ENCODE measurements at places on chromosomes 2 and 18. TPM values are rescaled to one million over a fixed set of nuclear protein-coding genes. Genes with fewer than 3 reads are reported as not detected.

GRCh38 chr2:11444737-11445136, 21.2 kb downstream of the E2F6 start:
- DNase-seq, result no peak

GRCh38 chr2:162028511-162028910, 45.5 kb downstream of the DPP4 start:
- DNase-seq, result no peak

GRCh38 chr2:130851624-130852382, 15.1 kb downstream of the ARHGEF4 start:
- DNase-seq, result no peak

DNA sequence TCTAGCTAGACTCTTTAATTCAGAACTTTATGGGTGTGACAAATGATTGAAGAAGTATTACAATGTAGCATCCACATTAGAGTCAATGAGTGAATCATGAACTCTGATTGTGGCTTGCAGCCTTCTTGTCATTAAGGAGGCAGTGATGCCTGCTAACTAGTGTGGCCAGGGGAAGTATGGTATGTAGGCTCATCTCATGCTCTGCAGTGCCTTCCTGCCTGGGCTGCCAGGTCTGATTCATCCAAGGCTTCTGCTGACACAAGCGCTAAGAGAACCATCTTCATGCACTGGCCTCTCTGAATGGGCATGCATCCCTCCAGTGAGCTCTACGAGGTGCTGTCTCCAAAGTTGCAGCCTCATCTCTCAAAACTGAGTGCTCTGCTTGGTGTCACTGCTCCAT, 144.3 kb downstream of the MTCL1 start:
- no peak for DNase-seq

DNA sequence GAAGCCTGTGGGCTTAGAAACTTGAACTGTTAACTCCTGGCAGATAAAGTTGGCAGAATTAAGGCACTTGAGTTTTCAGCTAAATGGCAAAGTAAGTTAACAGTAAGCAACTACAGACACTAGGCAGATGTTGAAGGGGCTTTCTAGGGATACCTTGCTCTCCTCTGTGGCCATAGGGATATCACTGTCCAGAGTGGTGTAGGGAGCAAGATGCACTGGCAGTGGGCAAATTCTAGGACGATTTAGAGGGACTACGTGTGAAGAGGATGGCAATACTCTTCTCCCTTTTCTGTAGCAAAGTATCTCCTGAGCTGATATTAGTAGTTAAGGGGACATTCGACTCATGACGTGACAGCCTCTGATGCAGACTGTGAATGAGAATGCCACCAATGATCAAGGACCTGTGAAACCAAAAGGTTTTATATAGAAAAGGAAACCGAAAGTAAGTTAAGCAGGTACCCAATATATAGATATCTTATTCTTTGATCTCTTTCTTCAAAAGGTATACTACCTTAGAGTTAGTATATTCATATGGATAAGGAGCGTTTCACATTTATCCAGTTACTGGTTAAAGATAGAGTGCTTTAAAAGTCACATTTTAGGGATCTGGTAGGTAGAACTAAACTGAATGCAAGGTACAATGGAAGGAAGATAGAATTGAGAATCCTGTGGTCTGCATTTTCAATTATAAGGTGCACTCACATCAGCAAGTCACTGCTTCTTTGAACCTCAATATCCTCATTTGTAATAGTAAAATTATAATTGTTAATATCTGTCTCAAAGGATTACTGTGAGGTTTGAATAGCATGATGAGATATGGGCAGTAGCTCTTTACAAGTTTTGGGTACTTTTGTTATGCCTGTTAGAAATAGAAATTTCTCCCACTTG, 106.4 kb downstream of the KCNH7 start:
- DNase-seq, result peak; percentile 23

- DNase-seq, result no peak
These were observed 33.3 kb downstream of the C2orf76 start for GRCh38 chr2:119333360-119333759.

DNA sequence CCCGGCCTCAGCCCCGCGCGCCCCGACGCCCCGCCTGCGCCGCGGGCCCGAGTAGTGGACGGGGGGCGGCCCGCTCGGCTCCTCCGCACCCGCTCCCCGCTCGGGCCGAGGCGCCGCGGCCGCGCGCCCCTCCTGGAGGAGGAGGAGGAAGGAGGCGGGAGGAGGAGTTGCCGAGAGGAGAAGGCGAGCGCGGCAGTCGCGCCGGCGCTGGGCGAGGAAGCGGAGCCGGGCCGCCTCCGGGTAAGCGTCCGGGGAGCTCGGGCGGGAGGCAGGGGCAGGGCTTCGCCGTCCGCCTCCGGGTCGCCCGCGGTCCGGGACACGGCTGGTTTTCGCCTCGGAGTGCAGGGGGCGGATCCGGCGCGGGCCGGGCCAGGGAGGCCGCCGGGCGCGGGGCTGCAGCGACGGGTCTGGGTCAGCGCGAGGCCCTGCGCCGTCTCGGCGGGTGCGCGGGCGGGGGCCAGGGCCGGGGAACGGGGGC, at the start of gene SOCS6:
Gene SOCS6 (plus strand): TSS at position 195 of the 478 bp plus-strand sequence. CDS start 35,624 bp downstream, outside the sequence.
- DNase-seq, result no peak

DNA sequence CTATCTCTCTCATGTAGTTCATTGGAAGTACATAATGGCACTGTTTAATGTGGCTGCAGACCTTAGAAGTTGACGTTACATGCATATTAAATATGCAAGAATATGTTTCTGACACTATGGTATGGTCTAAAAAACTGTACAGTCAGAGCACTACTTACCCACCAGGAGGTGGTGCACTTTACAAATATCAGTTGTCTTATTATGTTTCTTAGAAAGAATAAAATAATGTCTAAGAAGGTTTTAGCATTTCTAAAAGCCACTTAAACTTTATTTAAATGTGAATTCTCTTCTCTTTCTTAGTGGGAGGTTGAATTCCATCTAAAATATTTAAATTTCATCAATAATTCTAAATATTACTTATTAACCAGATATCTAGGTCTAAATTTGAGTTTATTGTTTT, 4.3 kb downstream of the TMEFF2 start:
- peak; percentile 38 for DNase-seq

DNA sequence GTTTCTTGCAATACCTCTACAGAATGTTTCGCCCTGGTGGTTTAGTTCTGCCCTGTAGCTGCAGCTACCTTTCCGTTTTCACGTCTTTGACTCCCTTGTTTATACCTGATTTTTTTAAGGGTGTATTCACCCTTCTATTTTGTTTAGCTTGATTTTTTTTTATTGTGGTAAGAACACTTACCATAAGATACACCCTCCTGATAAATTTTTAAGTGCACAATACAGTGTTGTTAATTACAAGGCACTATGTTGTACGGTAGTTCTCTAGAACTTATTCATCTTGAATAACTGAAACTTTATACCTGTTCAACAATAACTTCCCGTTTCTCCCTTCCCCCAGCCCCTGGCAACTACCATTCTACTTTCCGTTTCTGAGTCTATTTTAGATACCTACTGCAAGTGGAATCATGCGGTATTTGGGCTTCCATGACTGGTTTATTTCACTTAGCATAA, 48.9 kb upstream of the NABP1 start:
- DNase-seq, result no peak

DNA sequence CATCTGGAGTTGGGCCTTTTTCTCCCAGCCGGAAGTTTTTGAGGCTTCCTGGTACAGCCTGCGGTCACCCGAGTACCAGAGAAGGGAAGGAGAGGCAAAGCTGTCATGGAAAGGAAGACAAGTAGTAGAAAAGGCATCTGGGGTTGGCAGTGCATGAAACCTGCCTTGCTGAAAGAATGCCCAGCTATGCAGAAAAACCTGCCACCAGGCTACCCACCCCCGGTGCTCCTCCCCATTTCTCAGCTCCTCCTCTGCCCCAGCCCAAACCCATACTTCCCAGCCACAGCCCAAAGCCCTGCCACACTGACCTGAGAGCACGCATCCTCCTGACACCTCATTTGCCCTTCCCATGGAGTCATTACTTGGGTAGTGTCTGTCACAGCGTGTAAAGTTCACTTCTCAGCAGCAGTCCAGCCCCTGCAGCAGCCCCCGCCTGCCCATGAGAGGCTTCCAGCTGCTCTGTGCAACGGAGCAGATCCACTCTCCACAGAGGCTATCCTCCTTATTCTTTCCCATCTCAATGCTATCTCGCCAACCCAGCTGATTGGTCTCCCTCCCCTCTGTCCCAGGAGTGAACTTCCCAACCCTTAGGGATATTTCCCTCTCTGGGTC, 40.4 kb upstream of the MAL start:
- no peak for DNase-seq

SH3BP4 gene
- 56.4 TPM for total RNA-seq

MGAT4A gene
- 8.0 TPM for total RNA-seq

DCDC2C gene
- not detected for total RNA-seq

DCTN1 gene
- total RNA-seq, result 105 TPM

ABCB11 gene
- total RNA-seq, result not detected

LRP1B gene
- 0.03 TPM for total RNA-seq

FAHD2A gene
- 55.3 TPM for total RNA-seq

ABCA12 gene
- 0.14 TPM for total RNA-seq

MYO5B gene
- 29.5 TPM for total RNA-seq

CPLX4 gene
- total RNA-seq, result not detected

All from A172 (cell line).